ENCODE measurements at places on chromosomes 13 and 19.

DNA sequence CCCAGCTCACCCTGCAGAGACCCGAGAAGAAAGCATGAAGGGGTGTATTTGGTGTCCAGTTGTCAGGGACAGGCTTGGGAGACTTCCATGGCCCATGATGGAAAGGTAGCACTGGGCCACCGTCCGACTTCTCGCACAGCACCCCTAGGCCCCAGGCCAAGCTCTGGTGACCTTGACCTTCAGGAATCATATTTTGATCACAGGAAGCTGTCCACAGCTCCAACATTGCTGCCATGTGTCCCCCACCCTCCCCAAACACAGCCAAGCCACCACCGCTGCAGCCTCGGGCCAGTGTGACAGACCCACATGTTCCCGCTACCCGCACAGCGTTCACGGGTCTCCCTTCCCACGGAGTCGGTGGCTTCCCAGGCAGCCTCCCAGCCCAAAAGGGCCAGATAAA is 842 bp upstream of the PTGIR start:
- no peaks in the 10 kb centered on the region for H3K27me3 ChIP-seq
- DNase-seq = no peak
- no peak overlapping the region for H3K4me3 ChIP-seq
- H3K4me1 ChIP-seq = no peaks in the 10 kb centered on the region

DNA sequence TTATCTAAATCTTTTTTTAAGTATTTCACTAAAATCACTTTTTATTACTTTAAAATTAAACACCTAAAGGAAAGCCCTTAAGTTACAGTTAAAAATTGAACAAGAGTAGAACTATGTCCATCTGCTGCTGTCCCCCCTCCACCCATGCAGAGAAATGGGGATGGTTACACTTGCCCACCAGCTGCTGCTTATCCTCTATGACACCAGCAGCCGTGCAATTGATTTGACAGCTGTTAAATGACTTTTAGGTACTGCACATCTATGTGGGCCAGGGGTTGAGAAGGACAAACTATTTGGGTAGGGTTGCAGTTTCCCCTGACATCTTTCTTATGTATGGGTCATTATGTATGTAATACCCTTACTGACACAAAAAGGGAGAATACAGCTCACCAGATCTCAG is 77.2 kb downstream of the TBC1D4 start:
- H3K27ac ChIP-seq = no peak overlapping the region
- no peak for DNase-seq
- no peaks in the 10 kb centered on the region for H3K27me3 ChIP-seq
- no peaks in the 10 kb centered on the region for H3K36me3 ChIP-seq
- H3K4me1 ChIP-seq = no peaks in the 10 kb centered on the region
- H3K4me3 ChIP-seq = no peak overlapping the region

GRCh38 chr13:65461590-65461989 is 1768.5 kb downstream of the PCDH9 start:
- H3K27me3 ChIP-seq = no peaks in the 10 kb centered on the region
- H3K4me1 ChIP-seq = no peaks in the 10 kb centered on the region
- no peak for DNase-seq
- H3K36me3 ChIP-seq = no peaks in the 10 kb centered on the region
- H3K27ac ChIP-seq = no peak overlapping the region

- H3K27ac ChIP-seq = no peak overlapping the region
- no peaks in the 10 kb centered on the region for H3K4me1 ChIP-seq
- H3K4me3 ChIP-seq = no peak overlapping the region
- no peaks in the 10 kb centered on the region for H3K27me3 ChIP-seq
Measured at GRCh38 chr13:25625414-25625813, 253.6 kb downstream of the ATP8A2 start.

- DNase-seq = no peak
- H3K27me3 ChIP-seq = no peaks in the 10 kb centered on the region
- H3K4me1 ChIP-seq = no peaks in the 10 kb centered on the region
- no peak overlapping the region for H3K27ac ChIP-seq
Measured at GRCh38 chr13:48726711-48727110, 73.0 kb downstream of the CYSLTR2 start.

DNA sequence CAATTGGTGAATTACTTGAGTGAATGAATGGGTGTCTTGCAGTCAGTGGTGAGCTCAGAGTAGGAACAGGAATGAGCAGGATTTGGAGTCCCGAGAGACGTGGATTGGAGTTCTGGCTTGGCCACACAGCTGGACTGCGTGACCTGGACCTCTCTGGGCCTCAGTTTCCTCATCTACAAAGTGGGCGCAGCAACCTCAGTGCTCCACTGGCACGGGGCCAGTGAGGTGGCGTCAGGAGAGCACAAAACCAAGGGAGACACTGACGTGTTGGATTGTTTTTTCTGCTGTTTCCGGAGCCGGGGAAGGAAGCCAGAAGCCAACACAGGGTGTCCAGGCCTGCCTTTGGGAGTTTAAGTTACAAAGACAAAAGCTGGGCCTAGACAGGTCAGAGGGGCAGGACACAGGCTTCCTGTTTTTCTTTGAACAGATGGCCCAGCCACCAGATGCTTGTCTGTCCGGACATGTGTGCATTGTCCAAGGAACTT is 6.5 kb upstream of the DOCK6 start:
- no peaks in the 10 kb centered on the region for H3K36me3 ChIP-seq
- H3K4me3 ChIP-seq = no peak overlapping the region
- H3K27me3 ChIP-seq = no peaks in the 10 kb centered on the region

DNA sequence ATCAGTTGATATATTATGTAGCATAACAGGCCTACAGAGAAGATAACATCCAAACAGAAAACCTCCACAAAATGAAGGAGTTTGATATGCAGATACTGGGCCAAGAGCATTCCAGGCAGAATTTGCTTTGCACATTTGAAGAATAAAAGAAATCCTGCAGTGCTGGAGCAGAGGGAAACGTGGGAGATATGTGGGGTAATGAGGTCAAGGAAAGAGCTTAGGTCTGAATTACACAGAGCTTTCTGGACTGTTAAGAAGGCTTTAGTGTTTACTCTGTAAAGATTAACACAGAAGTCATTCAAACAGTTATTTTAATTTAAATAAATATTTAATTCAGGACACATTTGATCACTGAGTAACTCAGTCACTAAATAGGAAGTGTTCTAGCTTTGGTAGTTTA is 692.7 kb downstream of the PCDH9 start:
- no peak overlapping the region for H3K4me3 ChIP-seq
- H3K27ac ChIP-seq = no peak overlapping the region
- DNase-seq = no peak
- H3K27me3 ChIP-seq = no peaks in the 10 kb centered on the region

- H3K27me3 ChIP-seq = no peaks in the 10 kb centered on the region
- no peaks in the 10 kb centered on the region for H3K4me1 ChIP-seq
- H3K27ac ChIP-seq = no peak overlapping the region
Measured at GRCh38 chr13:66886264-66886663, 343.9 kb downstream of the PCDH9 start.

GRCh38 chr19:3135961-3136683 is at the start of gene GNA15:
TSS of gene GNA15 (plus strand) at chr19:3136033. CDS start at chr19:3136451, 418 bp downstream.
- no peak for DNase-seq
- H3K4me3 ChIP-seq = no peak within 1 kb of the TSS
- no peaks in the 10 kb centered on the region for H3K36me3 ChIP-seq
- H3K27me3 ChIP-seq = no peaks in the 10 kb centered on the region
- H3K4me1 ChIP-seq = no peaks in the 10 kb centered on the region

DNA sequence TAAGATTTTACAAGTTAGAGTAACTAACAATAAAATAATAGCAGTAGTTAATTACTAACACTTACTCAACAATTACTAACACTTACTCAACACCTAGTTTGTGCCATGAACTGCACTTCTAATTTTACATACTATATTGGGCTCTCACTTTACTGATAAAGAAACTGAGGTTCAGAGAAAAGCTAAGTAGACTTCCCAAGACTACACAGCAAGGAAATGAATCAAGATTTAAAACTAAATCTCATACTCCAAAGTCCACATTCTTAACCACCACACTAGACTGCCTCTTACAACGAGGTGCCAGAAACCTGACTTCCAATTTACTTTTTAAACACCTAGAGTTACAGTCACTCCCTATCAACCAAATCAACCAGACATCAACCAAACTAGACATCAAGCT is 25.1 kb downstream of the RBM26 start:
- peaks cover 3% of the 10 kb centered on the region for H3K36me3 ChIP-seq
- H3K27ac ChIP-seq = no peak overlapping the region
- H3K4me3 ChIP-seq = no peak overlapping the region
- DNase-seq = no peak
- H3K27me3 ChIP-seq = no peaks in the 10 kb centered on the region
- H3K4me1 ChIP-seq = no peaks in the 10 kb centered on the region

DNA sequence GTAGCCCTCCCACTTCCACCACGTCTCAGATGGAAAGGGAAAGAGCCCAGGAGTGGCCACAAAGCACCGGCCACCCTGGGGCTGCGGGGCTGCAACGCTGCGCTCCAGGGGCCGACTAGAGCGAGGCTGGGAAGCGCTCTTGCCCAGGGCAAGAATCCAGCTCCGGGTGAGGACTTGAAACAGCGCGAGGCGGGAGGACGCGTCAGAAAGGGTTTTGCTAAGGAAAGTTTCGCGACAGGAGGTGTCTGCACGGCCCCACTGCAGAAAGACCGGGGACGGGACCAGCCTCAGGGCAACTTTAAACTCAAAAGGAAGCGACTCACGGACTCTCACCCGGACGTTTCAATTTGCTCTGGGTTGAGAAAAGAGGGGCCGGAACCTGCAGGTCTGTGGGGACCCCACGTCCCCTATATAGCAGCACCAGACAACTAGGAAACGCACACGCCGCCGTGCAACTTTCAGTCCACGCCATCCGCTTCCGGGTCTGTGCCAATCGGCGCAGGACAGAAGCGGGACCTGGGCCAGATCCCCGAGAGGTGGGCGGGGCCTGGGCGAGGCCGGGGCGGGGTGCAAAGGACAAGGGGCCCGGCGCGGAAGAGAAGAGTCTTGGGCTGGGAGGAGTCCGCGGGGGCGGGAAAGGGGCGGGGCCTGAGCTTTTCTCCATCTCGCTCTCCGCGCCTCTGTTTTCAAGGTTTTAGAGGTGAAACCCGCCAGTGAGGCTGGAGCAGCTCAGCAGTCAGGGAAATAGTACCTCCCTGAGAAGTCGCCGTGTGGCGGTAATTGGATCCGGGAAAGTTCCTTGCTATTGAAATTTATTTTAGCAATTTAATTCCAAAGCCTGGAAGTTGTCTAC is at the start of gene ZNF816:
Gene ZNF816 (minus strand): TSS at position 488 of the 853 bp plus-strand sequence. CDS start 6,792 bp downstream, outside the sequence.
- H3K27ac ChIP-seq = peak within 1 kb of the TSS; percentile 84
- H3K36me3 ChIP-seq = no peaks in the 10 kb centered on the region
- H3K27me3 ChIP-seq = no peaks in the 10 kb centered on the region
- H3K4me1 ChIP-seq = peaks cover 3% of the 10 kb centered on the region
- peak; percentile 99 for DNase-seq

- no peak overlapping the region for H3K27ac ChIP-seq
- H3K36me3 ChIP-seq = no peaks in the 10 kb centered on the region
Measured at GRCh38 chr13:27408074-27408473, 16.3 kb upstream of the GTF3A start.

DNA sequence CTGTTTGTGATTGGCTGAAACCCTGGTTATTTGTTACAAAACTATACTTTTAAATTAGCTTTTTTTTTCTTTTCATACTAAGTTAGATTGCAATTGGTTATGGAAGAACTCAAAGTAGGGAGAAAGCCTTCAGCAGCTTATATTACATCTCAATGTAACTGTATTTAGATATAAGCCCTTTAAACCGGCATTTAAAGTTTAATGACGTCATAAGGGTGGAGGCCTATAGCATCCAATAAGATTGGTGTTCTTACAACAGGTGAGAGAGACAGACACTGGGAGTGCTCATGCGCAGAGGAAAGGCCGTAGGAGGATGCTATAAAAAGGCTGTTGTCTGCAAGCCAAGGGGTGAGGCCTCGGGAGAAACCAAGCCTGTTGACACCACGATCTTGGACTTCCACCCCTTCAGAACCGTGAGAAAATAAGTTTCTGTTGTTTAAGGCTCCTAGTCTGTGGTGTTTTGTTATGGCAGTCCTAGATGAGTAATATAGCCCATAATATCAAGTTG is 1198.8 kb upstream of the SPRY2 start:
- DNase-seq = no peak
- H3K27ac ChIP-seq = no peak overlapping the region
- H3K4me1 ChIP-seq = no peaks in the 10 kb centered on the region

DNA sequence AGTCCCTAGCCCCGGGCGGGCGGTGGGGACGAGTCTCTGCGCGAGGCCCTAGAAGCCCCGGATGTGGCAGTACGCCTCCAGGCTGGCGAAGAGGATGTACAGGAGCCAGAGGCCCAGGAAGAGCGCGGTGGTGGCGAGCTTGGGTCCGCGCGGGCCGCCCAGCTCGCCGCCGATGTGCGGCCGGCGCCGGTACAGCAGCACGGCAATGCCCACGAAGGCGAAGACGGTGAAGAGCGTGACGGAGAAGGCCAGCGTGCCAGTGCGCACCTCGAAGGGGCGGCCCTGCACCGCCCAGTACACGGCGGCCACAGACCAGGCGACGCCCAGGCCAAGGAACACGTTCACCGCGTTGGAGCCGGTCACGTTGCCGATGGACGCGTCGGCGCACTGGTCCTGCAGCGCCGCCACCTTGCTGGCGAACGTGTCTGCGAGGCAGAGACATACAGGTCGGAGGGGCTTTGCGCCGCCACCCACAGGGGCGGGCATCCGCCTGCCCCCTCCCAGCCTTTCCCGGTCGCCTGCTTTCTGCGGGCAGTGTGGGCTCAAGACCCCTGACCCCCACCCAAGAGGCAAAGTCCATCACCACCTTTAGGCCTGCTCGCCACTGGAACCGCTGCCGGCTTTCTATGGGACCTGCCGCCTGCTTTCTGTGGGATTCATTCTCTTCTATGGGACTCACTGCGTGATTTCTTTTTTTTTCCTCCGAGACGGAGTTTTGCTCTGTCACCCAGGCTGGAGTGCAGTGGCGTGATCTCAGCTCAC is 10.9 kb upstream of the MEIS3 start:
- no peaks in the 10 kb centered on the region for H3K4me1 ChIP-seq
- peak; percentile 58 for DNase-seq
- H3K36me3 ChIP-seq = no peaks in the 10 kb centered on the region
- H3K27ac ChIP-seq = no peak overlapping the region

DNA sequence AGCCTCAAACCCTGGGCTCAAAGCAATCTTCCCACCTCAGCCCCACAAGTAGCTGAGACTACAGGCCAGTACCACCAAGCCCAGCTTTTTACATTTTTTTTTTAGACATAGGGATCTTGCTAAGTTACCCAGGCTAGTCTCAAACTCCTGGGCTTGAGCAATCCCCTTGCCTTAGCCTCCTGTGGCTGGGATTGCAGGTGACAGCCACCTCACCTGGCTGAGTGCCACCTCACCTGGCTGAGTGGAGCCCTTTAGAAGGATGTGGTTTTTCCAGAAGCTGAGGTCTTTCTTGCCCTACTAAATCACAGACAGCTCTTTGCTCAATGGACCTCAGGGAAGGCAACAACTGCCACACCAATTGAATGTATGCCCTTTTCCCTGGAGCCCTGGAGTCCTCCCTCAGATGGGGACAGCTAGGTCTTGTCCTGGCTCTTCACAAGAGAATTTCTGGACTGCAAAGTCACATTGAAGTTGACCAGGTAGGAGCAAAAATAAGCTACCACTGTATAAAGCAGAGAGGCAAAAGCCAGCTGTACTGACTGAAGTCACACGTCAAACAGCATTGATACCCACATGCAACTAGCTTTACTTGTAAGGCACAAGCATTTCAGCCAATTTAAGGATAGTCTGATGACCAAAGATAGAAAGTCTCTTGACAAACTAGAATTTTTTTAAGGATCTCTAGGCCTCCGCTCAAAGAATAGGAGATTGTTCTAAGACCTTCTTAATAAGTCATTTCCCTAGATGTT is 14.0 kb downstream of the PDX1 start:
- peaks cover 1% of the 10 kb centered on the region for H3K27me3 ChIP-seq
- no peaks in the 10 kb centered on the region for H3K36me3 ChIP-seq
- no peak for DNase-seq
- H3K4me1 ChIP-seq = no peaks in the 10 kb centered on the region
- H3K27ac ChIP-seq = no peak overlapping the region

- H3K27ac ChIP-seq = no peak overlapping the region
- H3K36me3 ChIP-seq = no peaks in the 10 kb centered on the region
- H3K27me3 ChIP-seq = no peaks in the 10 kb centered on the region
- no peaks in the 10 kb centered on the region for H3K4me1 ChIP-seq
Measured at GRCh38 chr13:58429917-58430316, 798.4 kb downstream of the PCDH17 start.

Data from aorta (tissue), 5 donors.